ENCODE measurements at places on chromosomes 6 and 20.

DNA sequence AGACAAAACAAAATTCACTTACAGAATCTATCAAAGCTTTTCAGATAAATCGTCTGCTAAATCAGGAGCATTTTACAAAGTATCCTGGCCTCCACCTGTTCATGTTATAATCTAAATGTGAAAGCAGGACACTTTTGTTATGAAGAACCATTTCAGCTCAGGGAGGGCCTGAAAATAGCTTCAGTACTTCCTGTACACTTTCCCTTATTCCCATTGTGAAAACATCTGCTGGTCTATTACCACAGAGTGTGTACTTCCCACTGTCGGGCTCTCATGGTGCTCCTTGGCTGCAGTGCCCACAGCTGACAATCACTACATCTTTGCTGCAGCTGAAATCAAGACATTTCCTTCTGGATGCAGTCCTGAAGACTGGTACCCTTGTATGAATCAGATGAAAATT is 128.1 kb downstream of the OPRM1 start:
- no peak for DNase-seq

DNA sequence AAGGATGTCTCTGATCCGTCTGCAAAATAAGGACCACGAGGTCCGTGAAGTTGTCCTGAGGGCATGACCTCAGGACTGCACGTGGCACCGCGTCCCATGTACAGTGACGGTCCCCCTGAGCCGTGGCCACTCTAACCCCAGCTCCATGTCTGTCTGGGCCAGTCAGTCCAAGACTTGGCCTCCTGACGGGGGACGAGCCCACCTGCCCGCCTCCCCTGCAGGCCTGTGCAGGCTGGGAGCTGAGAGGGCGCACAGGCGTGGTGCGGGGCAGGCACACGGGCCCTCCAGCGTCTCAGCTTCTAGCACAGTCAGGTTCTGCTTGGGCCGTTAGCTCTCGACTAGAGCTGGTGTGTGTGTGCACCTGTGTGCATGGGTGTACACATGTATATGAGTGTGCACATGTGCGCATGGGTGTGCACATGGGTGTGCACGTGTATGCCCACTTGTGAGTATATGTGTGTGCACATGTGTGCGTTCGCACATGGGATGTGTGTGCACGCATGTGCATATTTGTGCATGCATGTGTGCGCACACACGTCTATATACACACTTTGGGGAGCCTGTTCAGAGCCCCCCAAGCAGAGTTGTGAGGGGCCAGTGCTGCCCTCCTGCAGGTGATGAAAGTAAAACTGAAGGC is 307.0 kb downstream of the TAF4 start:
- no peak for DNase-seq

DNA sequence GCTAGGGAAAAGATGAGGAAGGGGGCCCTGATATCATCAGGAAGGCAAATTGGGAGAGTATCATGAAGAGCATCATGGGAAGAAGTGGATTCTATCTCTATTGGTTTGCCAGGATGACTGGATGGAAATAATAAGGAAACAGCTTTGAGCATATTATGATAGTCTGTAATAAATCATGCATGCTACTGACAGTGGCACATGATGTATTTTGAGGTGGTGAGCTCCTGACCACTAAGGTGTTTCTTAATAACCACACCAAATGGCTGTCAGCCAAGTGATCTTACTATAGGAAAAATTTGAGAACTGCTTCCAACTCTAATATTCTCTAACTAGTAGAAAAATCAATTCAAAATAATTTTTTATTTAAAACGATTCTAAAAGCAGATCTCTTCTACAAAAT is 548.4 kb upstream of the JAG1 start:
- no peak for DNase-seq

- DNase-seq, result no peak
Measured at GRCh38 chr20:51305316-51306052, 237.0 kb downstream of the NFATC2 start.

- DNase-seq, result no peak
Measured at GRCh38 chr6:33599413-33599938, 19.4 kb upstream of the BAK1 start.

GRCh38 chr20:18922898-18923297 is 109.3 kb downstream of the SCP2D1 start:
- no peak for DNase-seq

DNA sequence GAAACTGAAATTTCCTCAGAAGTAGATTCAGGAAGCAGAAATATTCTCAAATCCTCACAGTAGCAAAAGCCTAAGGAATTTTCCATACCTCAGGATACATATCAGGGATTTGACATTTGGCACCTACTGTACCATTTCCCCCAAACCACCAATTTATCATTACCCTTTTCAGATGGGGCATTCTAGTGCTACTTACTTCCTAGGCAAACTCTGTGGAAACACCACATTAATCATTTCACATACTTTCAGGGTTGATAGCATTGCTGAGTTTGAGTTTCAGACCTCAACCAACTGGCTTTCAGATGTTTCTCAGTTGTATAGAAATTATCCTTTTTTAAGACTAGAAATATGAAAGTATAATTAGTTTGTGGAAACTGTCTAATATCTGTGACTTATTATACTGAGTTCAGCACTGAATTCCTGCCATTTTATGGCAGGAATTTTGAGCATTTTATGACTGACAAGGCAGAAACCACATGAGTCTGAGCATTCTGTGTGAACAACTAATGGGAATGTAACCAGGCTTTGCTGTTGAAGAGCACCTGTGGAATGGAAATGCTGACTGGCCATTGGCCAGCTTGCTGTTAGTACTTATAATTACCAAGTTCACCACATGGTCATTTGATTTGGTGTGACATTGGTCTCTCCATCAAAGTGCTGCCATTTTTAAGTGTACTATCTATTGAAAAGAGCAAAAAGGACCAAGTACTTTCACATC is 35.1 kb upstream of the IRAK1BP1 start:
- no peak for DNase-seq

DNA sequence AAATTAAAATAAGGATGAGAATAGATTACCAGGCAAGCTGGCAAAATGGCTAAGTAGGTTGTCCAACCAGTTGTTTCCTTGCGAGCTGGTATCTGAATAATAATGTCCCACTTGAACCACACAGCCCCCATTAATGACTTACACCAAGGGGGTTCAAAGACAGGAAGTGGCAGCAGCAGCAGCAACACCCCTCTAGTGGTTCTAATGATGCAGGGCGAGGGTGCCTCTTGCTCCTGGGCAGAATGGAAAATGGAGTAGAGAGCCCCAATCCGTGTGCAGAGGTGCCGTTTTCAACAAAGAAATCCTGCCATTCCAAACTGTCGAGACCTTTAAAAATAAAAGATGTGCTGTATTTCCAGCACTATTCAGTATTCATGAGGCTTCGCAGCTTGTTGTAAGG is 218.1 kb downstream of the TSHZ2 start:
- DNase-seq, result no peak

GRCh38 chr20:2800521-2801285 is at the start of gene CPXM1:
CPXM1 (minus strand) TSS chr20:2800627; CDS start chr20:2800572, 55 bp downstream.
- no peak for DNase-seq

DNA sequence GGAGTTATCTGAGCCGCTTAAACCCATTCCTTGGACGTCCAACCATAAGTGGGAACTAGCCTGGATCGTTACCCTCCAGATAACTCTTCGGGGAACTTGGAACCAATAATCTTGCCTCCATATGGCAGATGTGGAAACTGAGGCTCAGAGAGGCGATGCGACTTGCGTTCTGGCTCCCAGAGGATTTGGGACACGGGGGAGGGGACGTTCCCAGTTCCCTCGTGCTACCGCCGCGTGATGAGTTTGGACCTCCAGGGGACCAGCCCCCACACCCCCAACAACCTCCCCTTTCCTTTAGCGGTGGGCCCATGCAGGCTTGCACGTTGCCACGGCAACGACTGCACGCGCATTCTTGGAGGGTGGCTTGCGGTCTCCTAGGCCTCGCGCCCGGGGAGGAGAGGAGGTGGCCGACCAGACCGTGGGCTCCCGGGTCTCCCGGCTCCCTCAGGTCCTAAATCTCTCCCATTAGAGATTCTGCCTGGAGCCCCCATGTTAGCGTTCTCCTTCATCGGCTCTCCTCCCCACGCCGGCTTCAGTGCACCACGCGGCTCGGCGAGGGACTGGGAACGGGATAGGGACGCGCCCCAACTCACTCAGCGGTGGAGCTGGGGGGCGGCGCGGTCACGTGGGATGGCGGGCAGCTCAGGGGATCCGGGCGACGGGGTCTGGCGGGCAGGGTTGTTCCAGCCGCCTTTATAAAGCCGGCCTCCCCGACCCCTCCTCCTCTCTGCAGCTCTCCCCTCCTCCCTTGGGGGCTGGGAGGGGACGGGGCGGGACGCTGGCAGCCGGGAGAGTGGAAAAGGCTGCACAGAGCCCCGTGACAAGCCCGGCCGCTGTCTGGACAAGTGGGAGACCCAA is at the start of gene PLTP:
Gene PLTP, minus strand, starts transcription at position 670 of the 858 bp plus-strand sequence. CDS start 703 bp downstream, outside the sequence.
- DNase-seq, result no peak

- no peak for DNase-seq
Measured at GRCh38 chr6:33709605-33710295, 1.8 kb downstream of the UQCC2 start.

- DNase-seq, result no peak
Measured at GRCh38 chr20:46835418-46835817, 59.2 kb upstream of the EYA2 start.

- DNase-seq, result no peak
Measured at GRCh38 chr6:96150431-96150830, 134.7 kb downstream of the FUT9 start.

DNA sequence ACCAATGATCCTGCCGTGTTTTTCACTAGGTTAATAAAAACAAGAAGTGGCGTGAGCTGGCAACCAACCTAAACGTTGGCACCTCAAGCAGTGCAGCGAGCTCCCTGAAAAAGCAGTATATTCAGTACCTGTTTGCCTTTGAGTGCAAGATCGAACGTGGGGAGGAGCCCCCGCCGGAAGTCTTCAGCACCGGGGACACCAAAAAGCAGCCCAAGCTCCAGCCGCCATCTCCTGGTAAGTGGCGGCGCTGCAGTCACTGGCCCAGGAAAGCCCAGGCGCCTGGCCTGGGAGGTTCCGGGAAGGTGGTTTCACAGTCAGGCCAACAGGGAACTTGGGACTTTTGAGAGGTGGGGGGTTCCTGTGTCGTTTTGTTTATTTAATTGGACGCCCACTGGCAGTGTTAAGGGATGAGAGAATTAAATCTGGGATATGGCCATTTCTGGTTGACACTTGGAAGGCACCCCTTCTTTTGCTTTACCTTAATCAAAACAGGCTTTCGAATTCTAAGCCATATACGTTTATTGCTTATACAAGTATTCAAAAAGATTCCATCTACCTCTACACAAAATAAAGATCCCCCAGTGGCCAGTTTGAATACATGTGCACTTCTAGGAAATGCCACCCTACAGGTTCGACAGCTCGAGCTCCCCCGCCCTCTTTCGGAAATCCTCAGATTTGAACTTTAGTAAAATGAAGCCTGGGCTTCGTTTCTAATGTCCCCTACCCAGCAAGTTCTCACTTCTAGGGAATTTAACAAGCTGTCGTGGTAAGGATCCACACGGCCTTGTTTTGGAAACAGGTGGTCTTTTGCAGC is 138.9 kb downstream of the TMEM242 start:
- DNase-seq, result no peak

- no peak for DNase-seq
Measured at GRCh38 chr6:80441131-80441530, 334.7 kb downstream of the BCKDHB start.

GRCh38 chr6:34189806-34190503 is 44.1 kb upstream of the GRM4 start:
- no peak for DNase-seq

GRCh38 chr6:156347246-156347645 is 429.9 kb upstream of the ARID1B start:
- DNase-seq, result no peak

DNA sequence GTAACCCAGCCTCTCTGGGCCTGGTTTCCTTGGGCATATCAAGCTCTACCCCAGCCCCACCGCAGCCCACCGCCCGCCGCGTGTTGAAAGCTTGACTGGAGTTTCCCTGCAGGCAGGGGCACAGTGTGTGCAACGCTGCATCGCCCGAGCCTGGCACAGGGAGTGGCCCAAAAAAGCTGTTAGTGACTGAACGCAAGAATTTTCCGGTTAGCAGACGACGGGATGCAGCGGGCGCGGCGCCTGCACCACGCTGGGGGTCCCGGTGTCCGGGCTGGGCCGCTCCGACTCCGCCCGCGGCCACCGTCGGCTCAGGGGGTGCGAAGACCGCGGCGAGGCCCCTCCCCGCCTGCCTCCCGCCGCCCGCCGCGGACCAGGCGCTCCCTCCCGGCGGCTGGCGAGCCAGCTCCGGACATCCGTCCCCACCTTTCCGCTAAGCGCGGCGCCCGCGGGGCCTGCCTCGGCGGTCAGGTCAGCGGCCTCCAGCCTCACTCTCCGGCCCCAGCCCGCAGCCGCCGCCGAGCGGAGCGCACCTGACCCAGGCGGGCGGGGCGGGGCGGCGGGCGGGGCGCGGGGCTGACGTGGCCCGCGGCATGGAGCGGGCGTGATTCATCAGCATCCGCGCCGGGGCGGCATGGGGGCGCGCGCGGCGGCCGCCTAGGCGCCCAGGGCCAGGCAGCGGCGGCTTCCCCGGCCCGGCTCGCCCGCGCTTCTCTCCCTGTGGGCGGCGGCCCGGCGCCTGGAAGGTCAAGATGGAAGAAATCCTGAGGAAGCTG is at the start of gene ARFGEF3:
Gene ARFGEF3, plus strand, starts transcription at position 602 of the 773 bp plus-strand sequence. Its CDS starts 148 bp downstream, at position 750.
- peak; percentile 13 for DNase-seq

DNA sequence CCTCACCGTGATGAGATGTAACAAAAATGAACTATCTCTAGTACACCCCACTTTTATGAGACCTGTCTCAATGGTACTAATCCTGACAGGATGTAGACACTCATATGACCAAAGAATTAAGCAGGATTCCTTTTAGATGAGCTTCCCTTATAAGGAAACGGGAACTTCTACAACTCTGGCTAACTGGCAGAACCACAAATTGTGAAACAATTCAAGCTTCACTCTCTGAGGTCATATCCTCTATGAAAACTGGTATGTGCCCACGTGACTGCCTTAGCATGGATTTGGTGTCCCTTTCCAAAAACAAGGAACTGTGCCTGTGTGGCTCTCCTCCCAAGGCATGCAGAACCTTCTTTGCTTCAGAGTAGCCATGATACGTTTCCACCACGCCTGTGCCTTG is 14.1 kb upstream of the CPNE5 start:
- DNase-seq, result peak; percentile 28

DNA sequence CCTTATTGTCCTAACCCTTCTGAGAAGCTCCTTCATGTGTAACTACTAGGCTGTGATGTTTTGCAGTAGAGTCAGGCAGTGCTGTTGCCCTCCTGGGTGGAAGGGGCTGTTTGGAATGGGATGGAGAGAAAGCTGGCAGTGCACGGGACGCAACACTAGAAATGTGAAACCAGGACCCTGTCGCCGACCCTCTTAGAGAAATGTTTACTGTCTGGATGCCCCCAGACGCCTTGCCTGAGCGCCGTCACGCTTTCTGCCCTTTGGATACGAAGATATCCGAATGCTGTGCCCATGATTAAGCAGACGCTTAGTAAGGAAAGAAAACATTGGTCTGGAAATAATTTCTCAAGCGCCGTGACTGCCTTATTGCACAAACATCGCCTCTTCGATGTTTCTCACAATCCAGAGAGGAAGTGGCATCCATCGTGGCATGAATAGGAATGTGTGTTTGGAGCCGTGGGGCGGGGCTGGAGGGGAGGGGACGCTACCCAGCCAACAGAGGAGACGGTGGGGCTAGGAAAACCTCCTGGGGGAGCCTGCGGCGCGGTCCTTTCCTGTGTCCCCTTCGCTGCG is 661 bp upstream of the PPP1R14C start:
- DNase-seq, result no peak

- DNase-seq, result no peak
Measured at GRCh38 chr6:150336299-150336698, 32.5 kb upstream of the IYD start.
